ENCODE measurements at places on chromosomes 5 and 9.
A peak's percentile ranks its signal among the peaks of the same experiment; 100 is the strongest.

DNA sequence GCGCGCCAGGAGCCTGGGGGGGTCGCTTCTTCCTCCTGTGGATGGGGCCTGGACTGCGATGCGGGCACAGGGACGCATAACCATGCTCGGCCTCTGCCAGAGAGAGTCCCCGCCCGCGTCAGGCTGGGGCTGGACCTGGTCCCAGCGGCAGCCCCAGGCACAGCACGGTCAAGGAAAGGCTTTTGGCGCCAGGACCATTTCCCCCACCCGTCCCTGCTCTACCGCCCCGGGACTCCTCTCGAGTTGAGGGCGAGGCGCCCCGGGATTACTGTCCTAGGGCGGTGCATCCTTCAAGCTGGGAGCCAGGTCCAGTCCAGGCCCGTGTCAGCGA, 341 bp downstream of the MXD3 start:
- DNase-seq: no peak

- DNase-seq: no peak
These were observed 32.2 kb downstream of the HRH2 start for GRCh38 chr5:175690025-175690424.

- DNase-seq: no peak
These were observed 53.0 kb downstream of the EXOSC2 start for GRCh38 chr9:130746434-130747212.

- no peak for DNase-seq
These were observed 9.4 kb upstream of the ANGPTL2 start for GRCh38 chr9:127131871-127132270.

- DNase-seq: no peak
These were observed 110.9 kb upstream of the BASP1 start for GRCh38 chr5:17106521-17106920.

DNA sequence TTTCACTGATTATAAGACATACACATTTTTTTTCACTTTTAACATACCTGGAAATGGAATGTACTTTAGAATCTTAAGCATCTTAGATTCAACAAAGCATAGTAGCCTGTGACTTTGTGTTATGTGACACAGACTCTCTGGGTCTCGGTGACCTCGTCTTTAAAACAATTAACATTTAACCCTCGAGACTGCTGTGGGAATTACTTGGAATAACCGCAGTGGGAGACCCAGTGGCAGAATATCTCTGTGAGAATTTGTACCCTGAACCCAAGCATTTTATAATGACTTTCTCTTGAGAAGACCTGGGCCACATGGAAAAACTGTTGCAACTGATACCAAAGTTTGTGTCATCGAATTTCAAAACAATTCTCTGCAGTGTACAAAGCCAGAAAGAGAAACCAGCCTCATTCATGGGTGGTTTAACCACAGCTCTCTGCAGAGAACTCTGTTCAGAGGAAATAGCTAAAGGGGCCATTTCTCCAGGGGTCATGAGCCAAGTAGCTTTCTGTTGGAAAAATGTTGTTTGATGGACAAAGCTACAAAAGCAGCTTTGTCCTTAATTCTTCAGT, 10.0 kb upstream of the RETREG1 start:
- peak; percentile 70 for DNase-seq

- DNase-seq: no peak
These were observed 182.4 kb downstream of the RGS3 start for GRCh38 chr9:113645978-113646253.

- no peak for DNase-seq
These were observed 26.5 kb upstream of the DOCK2 start for GRCh38 chr5:169610606-169611005.

DNA sequence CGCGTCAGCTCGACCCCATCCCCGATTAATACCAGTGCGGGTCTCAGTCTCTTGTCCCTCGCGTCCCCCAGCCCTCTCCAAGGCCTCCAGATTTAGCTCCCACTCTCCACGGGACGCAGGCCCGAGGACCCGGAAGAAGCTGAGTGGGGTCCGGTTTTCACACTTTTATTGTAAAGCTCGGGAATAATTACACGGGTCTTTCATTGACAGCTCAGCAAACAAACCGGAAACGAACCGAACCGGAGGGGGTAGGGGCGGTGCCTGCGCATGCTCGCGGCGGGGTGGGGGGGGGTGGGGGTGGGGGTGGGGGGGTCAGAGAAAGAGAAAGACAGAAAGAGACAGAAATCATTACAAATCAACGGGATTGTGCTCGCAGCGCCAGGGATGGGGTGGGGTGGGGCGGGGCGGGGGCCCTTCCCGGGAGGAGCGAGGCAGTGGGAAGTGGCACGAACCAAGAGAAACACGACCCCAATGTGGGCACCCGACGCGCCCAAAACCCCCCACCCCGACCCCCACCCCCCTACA, 27.9 kb downstream of the PCDH1 start:
- peak; percentile 81 for DNase-seq

DNA sequence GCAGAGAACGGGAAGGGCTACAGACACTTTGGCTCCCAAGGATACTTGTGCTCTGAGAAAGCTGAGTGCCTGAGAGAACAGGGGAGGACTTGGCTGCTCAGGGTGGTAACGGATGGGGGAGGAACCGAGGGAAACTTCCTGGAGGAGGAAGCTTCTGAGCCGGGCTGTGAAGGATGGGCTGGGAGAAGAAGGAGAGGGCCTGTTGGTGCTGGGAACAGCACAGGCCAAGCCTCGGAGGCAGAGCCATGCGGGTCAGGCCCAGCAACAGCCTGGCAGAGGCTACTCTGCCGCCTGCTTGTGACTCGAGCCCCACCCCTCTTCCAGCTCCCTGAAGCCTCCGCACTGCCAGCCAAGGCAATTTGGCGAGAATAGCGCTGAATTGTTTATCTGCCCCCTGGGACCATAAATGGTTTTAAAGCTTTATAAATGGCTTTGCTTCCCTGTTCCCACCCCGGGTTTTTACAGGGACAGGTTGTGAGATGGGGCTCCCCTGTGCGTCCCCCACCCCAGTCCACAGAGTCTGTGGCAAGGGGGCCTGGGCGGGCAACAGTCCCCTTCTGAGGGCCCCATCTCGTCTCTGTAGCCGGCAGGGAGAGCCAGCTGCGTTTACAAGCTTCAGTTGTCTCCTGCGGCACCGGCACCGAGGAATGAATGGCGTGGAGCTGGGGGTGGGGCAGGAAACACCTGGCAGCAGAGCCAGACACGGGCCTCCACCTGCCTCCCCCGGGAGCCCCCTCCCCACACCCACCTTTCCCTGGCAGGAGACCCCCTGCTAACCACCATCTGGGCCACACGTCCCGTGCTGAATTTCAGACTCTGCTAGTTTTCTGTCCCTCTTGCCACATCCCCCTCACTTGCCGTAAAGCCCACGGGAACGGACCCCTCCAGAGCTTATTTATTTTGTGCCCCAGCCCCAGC, 24.4 kb downstream of the FAM163B start:
- no peak for DNase-seq

DNA sequence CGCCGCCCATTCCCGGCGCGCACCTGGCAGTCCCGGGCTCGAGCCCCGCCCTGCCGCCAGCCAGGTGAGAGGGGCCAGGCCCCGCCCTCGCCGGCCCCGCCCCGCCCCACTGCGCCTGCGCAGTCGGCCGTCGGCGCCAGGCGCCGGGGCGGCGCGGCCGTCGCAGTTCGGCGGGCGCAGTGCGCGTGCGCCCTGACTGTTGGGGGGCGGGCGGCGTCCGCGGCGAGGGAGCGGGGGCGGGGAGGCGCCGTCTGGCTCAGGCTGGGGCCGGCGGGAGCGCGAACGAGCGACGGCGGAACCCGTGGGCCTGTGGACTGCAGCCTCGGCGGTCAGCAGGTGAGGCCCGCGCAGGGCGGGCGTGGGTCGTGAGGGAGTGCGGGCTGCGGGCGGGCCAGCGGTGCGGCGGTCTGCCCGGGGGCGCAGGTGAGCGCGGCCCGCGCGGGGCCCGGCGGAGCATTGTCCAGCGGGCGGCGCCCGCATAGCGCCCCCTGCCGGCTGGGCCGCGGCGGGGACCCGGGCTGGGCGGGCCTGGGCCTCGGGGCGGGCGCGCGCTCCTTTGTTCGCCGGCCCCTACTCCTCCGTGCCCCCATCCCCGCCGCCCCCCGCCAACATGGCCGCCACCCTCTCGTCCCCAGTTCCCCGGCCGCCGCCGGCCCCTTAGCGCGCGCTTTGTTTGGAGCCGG, at the start of gene SPIN1:
SPIN1 (plus strand) TSS at position 242 of the 683 bp plus-strand sequence. CDS start 38,096 bp downstream, outside the sequence.
- DNase-seq: peak; percentile 96

GRCh38 chr5:174844971-174845370, 120.6 kb downstream of the MSX2 start:
- DNase-seq: no peak

- no peak for DNase-seq
These were observed 111.0 kb downstream of the CD180 start for GRCh38 chr5:67085616-67086015.

DNA sequence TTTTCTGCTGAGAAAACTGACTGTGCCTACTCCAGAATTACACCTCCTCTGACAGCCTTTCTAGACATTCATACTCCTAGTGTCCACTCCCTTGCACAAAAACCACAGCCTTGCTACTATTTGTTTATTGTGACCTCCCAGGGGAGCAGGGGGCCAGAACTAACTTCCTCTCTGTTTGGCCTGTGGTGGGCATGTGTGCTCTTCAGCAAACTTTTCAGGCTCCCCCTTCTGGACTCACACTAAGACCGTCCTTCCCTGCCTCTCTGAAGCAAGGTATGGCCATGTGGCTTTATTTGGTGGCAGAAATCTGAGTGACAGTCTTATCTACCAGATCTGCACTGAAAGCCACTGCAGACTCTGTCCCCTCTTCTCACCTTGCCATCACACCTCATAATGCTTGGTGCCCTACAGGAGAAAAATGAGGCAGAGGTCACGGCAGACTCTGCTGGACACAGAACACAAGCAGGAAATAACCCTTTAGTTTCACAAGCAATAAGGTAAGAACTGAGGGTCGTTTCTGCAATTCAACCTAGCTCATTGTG, 28.2 kb downstream of the LIFR start:
- DNase-seq: no peak

DNA sequence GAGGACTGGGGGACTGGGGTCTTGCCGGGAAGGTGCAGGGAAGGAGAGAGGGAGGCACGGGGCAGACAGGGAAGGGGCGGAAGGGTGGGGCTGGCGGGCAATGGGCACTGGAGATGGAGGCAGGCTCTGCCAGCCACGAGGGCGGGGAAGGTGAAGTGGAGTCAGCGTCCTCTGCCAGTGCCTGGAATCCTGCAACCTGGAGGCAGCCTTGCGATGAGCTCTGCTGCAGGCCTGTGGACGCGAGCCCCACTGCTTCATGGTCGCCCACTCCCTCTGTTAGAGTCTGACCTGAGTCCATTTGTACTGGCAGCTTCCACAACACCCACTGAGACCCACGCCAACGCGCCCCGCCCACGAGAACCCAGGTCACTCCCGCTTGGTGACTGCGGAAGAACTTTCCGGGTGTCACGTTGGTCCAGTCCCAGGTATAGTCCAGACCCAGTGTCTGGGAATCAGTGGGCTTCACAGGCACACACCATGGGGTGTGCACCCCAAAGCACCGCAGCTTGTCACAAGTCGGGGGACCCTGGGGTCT, 106.4 kb upstream of the PPP1R26 start:
- no peak for DNase-seq

DNA sequence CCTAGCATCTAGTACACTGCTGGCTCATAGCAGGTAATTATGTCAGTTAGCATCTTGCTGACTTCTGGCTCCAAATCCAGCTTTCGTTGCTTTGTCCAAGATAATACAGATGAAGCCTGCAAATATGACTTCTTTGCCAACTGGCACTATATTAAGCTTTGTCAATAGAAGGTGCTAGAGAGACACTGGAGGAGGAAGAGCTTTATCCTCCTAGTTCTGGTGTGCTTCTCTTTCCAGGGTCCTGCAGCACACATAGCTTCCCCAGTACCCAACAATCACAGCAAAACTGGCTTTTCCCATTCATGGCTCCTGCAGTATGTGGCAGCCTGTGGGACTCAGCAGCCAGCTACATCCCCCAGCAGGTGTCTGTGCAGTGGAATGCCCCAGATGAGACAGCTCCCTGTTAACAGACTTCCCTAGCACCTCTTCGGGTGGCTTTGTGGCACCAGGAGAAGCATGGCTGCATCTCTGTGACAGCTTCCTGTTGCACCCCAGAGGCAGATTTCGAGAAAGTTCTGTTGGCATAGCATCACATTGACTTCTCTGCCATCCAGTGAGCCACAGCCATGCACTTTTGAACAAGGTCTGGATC, 147.8 kb downstream of the OXCT1 start:
- DNase-seq: no peak

DNA sequence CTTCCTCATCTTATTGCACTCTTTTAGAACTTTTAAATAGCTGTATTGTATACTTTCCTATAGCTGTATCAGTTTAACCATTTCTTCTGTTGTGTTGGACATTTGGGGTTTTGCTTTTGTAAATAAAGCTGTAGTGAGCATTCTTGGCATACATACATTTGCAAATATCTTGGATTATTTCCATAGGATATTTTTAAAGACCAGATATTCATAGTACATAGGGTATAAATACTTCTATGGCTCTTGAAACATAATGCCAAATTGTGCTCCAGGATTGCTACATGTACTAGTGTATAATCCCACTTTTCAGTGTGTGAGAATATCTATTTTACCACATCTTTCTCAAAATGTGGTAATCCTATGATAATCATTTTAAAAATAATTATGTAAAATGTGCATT, 51.2 kb downstream of the SCAMP1 start:
- no peak for DNase-seq

- DNase-seq: no peak
These were observed 93.9 kb downstream of the GRIA1 start for GRCh38 chr5:153584126-153584959.

DNA sequence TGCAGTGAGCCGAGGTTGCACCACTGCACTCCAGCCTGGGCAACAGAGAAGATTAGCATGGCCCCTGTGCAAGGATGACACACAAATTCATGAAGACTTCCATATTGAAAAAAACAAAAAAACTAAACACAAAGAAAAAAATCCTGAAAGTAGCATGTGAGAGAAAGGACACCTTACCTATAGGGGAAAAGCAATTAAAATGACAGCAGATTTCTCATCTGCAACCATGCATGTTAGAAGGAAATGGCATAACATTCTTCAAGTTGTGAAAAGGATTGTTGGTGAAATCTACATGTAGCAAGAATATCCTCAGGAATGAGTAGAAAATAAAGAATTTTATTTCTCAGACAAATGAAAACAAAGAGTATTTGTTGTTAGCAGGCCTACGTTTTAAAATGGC, 13.4 kb upstream of the ZNF169 start:
- DNase-seq: no peak

DNA sequence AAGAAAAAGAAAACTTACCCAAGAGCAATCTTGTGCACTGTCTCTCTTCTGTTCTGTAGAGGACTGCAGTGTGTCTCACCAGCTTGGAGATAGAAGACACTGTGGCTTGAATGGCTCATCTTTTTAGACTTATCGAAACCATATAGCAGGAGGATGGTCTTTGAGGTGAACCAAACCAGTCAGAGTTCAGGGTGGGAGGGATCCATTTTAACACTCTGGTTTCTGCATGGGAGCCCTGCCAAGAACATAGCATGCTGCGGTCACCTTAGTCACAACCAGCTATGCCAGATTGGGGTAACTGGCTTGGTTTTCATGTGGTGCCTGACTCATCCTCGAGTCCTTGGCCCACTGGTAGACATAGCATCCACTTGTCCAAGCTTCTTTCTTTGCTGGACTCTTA, 135.1 kb downstream of the PAPPA start:
- no peak for DNase-seq

- DNase-seq: peak; percentile 76
These were observed 127.4 kb downstream of the BARX1 start for GRCh38 chr9:93827545-93828330.
